ENCODE measurements at places on chromosomes 13 and 19.

GRCh38 chr13:45781553-45782326 lies 69.8 kb downstream of the SIAH3 start:
- DNase-seq = no peak

DNA sequence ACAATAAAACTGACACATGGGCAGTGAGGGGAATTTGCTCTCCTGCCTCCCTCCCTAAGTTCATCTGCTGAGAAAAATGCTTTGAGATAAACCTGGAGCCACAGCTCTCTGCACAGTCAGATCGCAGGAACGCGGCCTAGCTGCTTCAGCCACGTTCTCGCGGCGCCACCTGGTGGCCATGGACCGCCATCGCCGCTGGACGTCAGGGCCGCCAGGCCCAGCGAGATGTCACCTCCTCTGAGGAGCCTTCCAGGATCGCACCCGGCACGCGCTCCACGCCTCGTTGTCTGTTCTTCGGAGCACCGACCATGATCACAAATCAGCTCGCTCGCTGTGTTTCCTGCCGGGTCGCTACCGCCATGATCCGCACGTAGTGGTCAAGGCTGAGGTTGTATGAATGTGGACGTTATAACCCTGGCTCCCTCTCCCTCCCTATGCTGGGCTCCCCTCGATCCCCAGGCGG lies 20.6 kb upstream of the USP29 start:
- no peak for DNase-seq

DNA sequence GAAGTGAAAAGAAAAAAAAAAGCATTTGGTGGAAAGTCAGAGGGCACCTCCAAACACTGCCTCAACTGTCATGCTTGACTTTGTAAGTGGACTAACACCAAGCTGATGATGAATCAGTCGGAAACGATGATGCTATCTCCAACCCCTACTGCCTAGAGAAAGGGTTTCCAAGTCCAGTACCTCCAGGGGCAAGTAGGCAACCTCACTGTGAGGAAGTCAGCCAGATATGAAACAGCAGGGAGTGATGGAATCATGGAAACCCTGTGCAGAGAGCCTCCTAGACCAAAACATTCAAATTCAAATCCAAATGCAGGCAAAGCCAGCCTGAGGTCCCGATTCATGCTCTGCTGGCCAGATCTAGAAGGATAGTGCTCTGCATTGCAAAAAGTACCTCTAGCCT lies 100.9 kb upstream of the SERP2 start:
- no peak for DNase-seq

- DNase-seq = no peak
These were observed 1.0 kb downstream of the AXL start for GRCh38 chr19:41219924-41220567.

- no peak for DNase-seq
These were observed 2723.9 kb downstream of the PCDH9 start for GRCh38 chr13:64506246-64506645.

DNA sequence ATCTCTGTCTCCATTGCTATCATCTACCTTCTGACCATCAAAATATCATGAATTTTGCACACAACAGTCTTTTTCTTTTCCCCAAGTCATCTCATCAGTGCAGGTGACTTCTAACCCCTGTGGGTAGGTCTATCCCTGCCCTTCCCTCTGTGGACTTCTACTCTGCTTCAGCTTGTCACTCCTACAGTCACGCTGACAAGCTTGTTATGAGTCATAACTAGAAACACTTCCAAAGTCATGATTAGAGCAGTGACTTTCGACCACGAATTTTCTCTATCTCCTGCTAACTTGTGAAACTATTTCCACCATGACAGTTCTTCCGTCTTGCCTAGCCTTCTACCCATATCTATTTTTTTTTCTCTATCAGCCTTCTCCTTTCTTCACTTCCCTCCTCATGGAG lies 343.7 kb upstream of the ARGLU1 start:
- DNase-seq = no peak

- DNase-seq = no peak
These were observed 135.0 kb downstream of the CRYL1 start for GRCh38 chr13:20390526-20391175.

DNA sequence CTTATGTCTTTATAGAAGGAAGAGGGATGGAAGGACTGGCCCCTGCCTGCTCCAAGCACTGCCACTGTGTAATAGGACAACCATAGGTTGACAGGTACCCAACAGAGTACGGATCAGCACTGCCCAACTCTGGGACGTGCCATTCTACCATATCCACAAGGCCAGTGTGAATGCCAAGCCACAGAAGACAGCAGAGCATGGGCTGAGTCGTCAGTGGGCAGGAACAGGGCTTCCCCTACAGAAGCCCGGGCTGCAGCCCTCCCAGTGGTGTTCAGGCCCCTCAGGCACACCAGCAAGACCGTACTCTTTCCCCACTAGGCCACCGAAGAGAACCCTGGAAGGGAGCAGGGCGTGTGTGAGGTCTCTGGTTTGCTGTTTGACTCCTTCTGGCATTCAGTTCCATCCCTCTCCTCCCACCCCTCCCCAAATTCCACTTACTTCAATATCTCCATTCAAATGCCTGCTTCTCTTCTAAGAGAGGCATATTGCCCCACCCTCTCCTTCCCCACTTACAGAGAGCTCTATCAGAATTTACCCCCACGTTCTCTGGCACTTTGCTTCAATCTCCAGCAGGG lies 209.4 kb downstream of the FOXO1 start:
- no peak for DNase-seq

GRCh38 chr13:48403151-48403631 lies 9.7 kb downstream of the LPAR6 start:
- DNase-seq = no peak

GRCh38 chr13:102100234-102100633 lies 301.6 kb downstream of the FGF14 start:
- no peak for DNase-seq

DNA sequence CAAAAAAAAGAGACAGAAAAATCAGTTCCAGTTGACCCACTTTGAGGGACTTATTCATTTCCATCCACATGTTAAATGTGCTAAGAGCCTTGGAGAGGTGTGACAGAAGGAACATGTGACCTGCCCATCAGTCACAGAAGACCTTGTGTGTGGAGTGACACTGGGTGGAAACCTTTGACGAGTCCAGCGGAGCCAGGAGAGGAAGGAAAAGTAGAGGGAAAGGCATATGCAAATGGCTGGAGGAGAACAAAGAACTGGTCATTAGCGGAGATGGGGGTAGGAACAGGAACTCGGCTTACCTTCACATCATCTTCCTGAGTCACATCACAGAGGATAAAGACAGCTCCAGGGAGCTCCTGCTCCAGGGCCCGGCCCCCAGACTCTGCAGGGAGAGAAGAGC lies 2.3 kb downstream of the HSD17B14 start:
- DNase-seq = no peak

DNA sequence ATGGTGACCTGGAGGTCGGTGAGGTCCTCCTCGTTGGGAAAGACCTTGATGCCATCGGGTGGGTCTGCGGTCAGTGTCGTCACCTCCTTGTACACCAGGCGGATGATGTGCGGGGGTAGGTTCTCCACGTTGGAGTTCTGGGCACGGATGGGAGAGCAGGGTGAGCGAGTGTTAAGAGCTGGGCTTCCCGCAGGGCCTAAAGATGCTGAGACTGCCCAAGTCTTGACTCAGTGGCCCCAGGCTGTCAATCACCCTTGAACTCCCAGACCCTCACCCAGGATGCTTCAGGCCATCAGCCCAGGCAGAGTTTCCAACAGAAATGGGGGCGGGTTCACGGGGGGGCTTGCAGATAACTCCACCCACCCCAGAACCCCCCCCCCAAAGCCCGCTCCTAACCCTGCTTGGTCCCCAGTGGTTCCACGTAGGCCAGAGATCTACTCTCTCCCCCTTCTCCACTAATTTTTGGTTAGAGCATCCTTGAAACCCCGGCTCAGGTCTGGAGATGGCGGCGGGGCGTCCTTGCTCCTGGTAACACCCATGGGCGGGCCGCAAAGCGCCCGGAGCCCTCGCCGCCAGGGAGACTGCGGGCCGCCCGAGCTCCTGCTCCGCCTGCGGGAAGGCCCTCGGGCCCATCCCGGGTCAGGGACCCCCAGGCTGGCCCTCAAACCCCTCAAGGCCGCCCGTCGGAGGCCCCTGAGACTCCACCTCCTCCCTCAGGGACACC lies 600 bp downstream of the UBE2S start:
- no peak for DNase-seq
